ENCODE measurements at places on chromosomes 16 and 17.

GRCh38 chr16:27052007-27052406, 14.7 kb upstream of the C16orf82 start:
- DNase-seq: no peak

DNA sequence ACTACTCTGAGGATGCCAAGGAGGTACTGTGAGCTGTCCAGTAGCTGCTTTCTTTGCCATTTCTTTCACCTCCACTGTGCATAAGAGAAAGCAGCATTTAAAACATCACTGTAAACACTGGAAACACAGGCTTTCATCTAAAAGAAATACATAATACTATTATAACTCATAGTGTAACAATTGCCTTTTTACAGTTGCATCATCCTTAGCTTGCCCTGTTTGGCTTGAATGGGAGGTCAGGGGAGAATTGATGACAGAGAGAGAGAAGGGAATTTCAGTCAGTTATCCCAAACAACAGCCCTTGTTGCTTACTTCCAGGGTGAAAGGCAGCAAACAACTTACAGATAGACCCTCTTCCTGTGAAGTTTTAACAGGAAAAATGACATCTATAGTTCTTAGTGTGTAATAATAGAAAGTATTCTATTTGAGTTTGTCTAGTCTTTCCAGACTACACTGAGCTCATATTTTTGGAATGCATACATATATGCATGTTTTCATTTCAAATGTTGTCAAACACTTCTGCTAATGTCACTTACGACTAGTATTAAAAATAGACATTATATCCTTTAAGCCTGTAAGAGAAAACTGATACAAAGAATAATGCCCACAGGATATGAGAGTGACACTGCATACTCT, 71.7 kb upstream of the MTMR4 start:
- DNase-seq: no peak

DNA sequence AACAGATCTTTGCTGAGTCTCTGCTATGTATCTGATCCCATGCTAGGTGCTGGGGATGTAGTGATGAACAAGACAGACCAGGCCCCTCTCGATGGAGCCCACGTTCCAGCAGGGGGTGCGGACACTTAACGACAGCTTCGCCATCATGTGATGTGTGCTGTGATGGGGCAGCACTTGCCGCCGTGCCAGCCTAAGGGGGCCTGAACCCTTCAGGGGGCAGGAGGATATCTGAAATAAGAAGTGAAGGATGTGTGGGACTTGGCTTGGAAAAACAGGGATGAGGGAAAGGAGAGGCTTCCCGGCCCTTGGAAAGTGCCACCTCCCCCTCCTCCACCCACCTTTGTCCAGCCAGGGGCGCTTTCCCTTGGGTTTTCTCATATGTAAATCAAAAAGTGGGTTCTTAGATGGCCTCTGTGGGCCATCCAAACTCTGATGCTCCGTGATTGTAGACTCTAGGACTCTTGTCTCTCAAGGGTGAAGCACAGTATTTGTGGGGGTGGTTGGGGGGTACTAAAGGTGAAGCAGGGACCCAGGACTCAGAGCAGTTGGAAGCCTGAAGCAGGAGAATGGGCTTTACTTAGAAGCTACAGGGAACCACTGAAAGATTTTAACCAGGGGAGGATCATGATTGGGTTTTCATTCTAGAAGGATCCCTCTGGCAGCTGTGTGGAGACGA, 4.0 kb upstream of the DLX3 start:
- DNase-seq: no peak

DNA sequence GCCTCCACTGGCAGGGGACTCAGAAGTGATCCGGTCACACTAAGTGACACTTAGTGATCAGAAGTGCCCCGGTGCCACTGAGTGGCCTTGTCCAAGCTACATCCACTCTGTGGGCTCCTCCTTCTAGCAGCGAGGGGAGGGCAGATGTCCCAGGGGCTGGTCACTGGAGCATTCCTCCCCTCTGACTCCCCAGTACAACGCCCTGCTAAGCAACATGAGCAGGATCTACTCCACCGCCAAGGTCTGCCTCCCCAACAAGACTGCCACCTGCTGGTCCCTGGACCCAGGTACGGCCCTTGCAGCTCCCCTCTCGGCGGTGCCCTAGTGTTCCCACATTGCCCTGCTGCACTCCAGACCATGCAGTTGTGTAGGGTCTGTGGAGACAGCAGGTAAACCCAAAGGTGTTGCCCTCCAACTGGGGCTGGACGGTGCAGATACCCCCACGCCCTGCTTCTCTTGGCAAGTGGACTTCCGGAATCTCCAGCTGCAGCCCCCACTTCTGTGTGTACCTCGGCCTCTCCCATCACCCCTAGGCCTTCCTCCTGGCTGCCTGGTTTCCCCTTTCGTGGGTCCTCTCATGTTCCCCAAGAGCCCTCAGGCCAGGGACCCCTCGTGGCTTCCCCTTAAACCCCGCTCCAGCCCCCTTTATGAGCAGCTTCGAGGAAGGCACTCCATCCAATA, 2.1 kb downstream of the ACE start:
- DNase-seq: peak; percentile 8

DNA sequence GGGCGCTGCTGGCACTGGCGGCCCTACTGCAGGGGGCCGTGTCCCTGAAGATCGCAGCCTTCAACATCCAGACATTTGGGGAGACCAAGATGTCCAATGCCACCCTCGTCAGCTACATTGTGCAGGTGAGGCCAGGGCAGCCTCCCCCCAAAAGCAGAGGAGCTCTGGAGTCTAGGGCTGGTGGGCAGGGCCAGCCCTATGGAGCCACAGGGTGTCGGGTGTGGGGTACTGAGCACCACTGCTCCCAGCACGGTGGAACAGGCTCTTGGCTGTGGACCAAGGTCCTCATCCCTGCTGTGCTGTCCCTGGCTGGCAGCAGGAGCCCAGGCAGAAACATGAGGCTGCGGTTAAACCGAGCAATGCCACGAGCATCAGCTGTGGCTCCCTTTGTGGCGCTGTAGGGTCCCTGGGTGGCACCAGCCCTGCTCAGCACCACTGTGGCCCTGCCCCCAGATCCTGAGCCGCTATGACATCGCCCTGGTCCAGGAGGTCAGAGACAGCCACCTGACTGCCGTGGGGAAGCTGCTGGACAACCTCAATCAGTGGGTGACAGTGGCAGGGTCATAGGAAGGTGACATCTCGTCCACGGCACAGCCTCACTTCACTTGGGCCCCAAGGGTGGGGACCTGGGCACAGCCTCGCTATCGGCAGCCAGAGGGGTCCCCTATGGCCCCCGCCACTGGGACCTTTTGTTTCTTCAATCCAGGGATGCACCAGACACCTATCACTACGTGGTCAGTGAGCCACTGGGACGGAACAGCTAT, 1.1 kb downstream of the DNASE1 start:
- no peak for DNase-seq

DNA sequence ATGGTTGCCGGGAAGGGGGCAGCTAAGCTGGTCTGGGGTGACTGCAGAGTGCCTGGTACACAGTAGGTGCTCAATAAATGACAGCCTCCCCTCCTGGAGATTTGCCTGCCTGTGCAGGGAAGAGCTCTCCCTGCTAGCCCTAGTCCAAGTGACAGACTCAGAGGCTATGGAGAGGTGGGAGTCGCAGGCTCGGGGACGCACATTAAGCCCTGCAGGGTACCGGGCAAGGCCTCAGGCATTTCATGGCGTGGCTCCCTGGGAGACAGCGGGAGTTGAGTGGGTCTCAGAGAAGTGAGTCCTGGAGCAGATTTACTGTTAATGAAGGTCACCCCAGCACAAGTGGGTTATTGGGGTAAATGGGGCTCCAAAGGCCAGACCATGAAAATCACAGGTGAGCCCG, 132.2 kb upstream of the CDC42EP4 start:
- no peak for DNase-seq
